Activated gamma-delta T cell treated with anti-CD3 and anti-CD28 coated beads, Interleukin-2, amount 50 U/mL, for 16 hours (primary cell): ENCODE measurements at places on chromosomes 3 and 15.

DNA sequence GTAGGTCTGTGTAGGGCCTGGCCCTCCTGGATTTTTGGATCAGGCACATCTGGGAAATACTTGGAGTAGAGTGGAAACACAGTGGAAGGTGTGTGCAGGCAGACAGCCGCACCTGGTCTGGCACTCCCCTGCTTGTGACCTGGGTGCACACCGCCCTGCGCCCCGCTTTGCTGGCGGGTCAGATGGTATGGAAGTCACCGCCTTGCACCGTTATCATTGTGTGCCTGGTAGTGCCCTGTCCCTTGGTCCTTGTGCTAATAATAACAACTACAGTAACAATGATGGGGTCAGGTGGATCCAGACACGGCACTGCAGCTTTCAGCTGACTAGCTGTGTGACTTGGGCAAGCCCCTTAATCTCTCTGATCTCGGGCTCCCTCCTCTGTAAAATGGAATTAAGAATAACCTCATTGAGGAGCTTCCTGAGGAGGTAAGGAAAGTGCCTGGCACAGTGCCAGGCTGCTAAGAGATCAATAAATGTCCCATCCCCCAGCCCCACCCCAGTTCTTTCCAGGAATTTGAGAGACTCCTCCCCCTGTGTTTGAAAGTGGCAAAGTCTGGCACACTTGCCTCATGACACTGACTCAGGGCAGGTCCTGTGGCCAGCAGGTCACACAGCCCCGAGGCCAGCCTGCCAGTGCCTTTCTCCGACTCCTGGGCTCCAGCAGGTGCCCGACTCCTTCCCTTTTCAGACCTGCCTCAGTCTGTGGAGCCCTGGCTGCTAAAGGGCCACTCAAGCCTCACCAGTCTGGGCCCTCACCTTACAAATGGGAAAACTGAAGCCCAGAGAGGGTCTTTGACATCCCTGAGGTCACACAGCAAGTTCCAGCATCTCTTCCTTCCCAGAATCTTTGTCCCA lies 9.8 kb downstream of the ISG20 start:
- no peak for DNase-seq

DNA sequence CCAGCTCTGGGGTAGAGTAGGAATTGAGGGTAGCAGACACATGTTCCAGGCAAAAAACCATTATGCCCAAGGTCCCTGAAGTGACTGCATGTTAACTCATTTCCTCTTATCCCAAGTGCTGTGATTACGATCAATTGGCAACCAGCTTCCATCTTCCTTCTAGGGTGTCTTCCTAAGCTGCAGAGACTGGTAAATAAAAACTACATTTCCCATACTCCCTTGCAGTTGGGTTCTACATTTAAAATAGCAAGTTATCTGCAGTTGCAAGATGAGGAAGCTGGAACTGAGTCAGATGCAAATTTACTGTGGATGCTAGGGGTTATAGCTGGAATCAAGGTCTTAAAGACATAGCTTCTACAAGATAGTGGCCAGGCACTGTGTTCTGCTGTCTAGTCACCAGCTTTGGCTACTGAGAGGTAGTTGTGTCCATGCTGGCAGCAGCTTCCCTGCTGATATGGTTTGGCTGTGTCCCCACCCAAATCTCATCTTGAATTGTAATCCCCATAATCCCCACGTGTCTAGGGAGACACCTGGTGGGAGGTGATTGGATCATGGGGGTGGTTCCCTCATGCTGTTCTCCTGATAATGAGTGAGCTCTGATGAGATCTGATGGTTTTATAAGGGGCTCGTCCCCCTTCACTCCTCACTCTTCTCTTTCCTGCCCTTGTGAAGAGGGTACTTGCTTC lies 51.3 kb upstream of the FBN1 start:
- DNase-seq, result no peak

DNA sequence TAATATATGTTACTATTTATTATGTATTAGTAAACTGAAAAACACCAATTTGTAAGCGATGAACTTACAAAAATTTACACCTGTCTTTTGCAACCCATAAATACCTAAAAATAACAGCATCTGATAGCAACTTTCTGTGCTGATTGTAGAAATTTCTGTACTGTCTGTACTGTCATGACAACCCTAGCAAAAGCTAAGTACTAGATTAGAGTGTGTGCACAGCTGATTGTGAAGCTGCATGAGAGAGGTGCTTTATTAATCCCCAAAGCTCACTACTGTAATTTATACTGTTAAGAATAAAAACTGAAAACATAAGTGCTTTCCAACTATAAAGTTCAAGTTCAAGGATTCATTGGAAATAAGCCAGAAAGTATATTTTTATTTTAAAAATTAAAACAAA lies 815 bp downstream of the BCL2A1 start:
- DNase-seq, result no peak

- no peak for DNase-seq
Observed at GRCh38 chr3:195139091-195139875, 131.7 kb downstream of the XXYLT1 start.

GRCh38 chr15:40075298-40076044 lies 33.2 kb downstream of the BMF start:
- DNase-seq, result no peak

GRCh38 chr3:87435926-87436620 lies 159.7 kb upstream of the POU1F1 start:
- no peak for DNase-seq

DNA sequence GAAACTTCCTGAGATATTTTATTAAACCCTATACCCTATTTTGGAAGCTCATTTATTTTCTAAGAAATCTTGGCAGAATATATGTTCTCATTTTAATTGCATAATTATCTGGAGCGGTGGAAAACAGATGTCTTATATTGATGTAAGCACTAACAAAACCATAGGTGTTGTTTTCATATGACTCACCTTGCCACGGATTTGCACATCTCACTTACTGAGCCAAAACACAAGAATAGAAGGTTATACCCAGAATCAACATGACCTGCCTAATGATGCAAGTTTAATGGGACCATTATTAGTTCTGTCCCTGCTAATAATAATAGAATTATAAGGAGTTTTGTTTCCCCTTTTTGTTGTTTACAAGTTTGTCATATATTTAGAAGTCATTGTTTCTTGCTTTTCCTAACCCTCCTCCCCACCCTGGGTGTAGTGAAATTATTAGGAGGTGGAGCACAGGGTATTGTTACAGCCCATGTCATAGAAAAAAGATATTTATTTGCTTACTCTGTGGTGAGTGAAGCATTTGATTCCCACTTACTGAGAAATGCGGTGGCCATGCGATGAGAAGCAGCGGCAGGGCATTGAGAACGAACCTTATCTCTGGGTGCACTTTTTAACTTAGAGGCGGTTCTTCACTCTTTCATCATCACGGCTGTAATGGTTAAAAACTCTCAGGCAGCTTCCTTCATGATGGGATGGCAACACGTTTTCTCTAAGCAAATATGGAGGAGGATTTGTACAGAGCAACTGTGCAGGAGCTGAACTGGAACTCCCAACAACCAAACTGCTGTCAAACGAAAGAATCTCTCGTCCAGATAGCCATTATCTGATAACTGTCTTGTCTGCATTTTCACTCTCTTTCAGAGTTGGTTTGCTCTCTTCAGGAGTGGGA lies 521 bp downstream of the IL5RA start:
- no peak for DNase-seq

DNA sequence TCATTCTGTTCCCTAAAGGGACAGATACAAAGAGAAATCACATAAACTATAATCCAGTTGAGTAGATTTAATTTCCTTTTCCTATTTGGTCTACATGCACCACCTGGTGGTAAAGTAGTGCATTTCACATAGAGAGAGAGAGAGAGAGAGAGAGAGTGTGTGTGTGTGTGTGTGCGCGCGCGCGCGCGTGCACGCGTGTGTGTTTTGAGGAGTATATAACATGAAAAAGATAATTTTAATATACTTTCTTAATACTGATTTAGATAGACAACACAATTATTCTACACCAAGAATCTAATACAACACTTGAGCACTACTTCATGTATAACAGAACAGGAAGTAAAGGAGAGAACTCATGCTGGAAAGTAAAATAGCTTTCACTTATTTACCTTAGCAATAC lies 1.1 kb upstream of the FGF7 start:
- peak; percentile 1 for DNase-seq

- no peak for DNase-seq
Observed at GRCh38 chr3:177122183-177122856, 75.0 kb downstream of the TBL1XR1 start.

GRCh38 chr15:76932135-76932966 lies 802 bp downstream of the RCN2 start:
- DNase-seq, result no peak
